ENCODE measurements at places on chromosomes 5 and 9.

GRCh38 chr5:173583346-173583745 is 33.1 kb downstream of the BOD1 start:
- no peak for DNase-seq

DNA sequence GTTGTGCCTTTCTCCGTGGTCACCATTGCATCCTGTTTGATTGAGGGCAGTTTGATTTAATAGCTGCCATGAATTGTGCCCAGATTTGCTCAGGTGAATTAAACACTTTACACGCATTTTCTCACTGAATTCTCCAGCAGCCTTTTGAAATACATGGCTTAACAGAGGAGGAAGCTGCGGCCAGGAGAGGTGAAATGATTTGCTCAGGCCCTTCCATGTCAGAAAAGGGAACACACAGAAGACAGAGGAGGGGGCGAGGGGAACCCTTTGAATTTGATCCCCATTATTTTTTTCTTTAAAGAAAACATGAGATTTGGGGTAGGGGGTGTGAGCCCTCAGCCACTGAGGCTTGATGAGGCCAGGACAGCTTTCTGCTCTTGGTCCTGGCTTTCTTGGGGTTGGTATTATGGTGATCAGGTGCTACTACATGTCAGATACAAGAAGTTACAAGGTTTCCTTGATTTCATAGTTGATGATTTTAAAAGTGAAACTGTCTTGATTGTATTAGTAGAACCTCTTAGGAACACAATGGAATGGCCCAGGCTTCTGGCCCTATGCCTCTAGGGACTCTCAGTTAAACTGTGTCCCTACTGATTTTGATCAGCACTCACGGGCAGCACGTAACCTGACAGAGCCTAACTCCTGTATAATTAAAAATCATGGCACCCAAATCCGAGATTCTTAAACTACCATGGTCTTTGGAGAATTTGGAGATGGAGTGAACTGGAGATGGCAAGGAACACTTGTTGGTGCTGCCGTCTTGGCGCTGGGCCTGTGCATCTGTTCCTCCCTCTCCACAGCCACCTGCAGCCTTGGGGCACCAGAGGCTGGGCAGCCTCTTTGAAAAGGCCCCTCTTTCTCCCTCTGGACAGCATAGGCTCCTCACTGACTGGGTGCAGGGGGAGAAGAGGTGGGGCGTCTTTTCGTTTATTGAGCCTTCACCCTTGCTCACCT is 107.9 kb downstream of the TRIO start:
- no peak for DNase-seq

DNA sequence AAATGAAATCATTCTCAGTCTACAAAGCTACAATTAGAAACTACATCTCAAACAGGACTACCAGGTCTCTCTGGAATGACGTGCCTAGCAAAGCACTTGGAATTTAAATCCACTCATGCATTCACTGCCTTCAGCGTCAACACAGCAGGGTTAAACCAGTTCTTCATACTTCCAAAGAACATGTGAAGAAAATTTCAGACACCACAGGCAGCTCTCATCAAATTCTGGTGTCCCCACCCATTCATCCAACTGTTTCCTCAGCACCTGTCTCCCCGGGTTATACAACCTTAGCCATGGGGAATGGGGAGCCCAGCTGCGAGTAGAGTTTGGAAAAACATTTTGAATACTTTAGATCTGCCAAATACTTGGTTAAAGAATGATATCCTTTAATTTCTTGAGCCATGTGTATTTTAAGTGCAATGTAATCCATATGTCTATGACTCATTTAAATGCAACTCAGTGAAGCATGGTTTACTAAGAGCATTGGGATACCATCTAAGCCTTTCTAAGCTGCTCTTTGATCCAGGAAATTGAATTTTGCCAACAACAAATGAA is 17.5 kb downstream of the ADAM19 start:
- no peak for DNase-seq

DNA sequence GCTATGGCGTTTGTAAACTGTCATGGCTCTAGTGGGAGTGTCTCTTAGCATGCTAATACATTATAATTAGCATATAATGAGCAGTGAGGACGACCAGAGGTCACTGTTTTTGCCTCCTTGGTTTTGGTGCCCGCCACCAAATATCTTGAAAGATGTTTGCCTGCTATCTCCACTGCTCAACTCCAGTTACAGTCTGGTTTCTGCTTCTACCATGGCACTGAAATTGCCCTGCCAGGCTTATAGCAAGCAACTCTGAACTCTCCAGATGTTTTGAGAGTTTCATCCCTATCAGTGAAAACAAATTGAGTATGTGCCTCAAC is 122.1 kb upstream of the SPRY4 start:
- DNase-seq, result no peak

- no peak for DNase-seq
Observed at GRCh38 chr9:131673068-131673467, 66.8 kb downstream of the RAPGEF1 start.

DNA sequence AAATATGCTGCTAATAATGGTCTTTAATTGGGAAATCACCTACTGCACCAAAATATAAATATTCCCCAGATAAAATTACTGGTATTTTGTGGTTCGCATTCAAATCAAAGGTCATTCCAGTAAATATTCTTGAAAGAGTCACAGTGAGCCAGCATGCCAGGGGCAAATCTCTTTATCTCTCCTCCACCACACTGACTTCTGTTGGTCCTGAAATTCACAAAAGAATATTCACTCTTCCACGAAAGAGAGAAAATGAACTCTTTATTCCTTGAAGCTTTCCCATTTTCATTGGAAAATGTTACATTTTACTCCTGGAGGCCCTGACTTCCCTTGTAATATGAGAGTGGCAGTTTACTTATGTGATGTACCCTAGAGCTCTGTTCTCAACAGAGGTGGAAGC is 39.7 kb downstream of the ZNF366 start:
- no peak for DNase-seq

DNA sequence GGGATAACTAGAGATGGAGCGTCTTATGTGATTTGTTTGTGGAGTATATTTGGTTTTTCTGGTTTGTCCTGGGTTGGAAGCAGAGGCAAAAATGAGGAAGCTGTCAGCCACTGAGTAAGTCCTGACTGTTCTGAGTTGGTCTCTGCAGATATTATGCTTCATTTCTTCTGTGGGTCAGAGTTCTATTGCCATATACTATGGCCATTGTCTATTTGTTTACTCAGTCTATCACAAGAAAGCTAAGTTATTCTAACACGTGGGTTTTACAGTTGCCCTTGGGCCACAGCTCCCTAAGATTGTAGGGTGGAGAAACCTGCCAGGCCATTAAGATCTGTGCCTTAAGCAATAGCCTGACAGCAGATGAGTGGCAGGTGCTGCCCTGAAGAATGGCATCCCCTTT is 3.0 kb upstream of the CTSV start:
- no peak for DNase-seq

- no peak for DNase-seq
Observed at GRCh38 chr9:20361656-20362570, 260.4 kb downstream of the MLLT3 start.

DNA sequence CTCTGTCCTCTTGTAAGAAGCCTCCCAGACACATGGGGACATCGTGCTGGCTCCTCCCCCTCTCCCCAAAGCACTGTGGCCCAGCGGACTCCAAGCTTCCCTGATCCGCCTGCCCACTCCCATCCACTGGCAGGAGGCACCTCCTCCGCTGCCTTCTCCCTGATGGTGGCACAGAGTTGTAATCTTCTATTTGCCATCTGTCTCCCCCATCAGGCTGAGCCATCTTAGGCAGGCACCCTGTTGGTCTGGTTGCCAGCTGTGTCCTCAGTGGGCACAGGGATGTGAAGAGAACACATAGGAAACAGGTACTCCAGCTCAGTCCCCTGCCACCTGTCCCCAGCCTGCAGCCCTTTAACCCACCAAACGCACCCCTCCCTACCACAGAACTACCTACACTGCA is 5.4 kb upstream of the ZDHHC12 start:
- no peak for DNase-seq

DNA sequence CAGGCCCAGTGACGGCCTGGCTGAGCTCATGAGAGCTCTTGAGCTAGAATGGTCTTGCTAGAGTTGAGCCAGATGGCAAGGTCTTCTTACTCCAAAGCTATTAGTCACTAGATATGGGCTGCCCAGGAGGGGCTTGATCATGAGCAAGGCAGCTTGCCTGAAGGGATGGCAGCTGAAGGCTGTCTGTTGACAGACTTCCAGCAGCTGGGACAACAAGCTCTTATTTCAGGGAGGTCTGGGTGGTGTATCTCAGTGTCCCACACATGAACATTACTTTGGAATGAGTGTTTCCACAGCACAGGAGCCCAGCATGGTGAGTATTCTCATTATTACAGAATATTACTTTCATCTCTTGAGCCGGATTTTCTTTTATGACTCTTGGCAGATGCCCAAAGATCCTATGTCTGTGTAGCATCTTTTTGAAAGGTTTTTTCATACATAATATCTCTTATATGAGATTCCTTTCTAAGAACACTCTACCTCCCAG is 414.1 kb downstream of the ARHGEF28 start:
- DNase-seq, result no peak

- no peak for DNase-seq
Observed at GRCh38 chr5:167754501-167755021, 536.9 kb upstream of the WWC1 start.

- no peak for DNase-seq
Observed at GRCh38 chr5:1874771-1875220, 7.9 kb downstream of the IRX4 start.

DNA sequence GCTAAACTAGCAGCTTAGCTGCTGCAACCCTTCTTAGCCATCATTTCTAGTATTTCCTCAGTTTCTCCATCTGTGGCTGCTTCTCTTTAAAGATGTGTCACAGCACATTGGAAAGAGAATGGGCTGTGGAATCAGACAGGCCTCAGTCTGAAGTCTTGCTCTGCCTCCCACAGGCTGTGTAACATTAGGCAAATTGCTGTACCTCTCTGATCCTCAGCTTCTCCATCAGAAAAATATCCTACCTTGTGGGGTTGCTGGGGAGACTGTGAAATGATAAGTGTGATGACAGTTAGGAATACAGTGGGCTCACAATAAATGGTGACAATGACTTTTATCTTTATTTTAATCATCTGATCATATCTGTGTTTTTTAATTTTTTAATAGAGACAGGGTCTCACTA is 17.5 kb upstream of the TRIM14 start:
- no peak for DNase-seq

GRCh38 chr5:59542851-59543820 is 350.4 kb downstream of the PDE4D start:
- no peak for DNase-seq

DNA sequence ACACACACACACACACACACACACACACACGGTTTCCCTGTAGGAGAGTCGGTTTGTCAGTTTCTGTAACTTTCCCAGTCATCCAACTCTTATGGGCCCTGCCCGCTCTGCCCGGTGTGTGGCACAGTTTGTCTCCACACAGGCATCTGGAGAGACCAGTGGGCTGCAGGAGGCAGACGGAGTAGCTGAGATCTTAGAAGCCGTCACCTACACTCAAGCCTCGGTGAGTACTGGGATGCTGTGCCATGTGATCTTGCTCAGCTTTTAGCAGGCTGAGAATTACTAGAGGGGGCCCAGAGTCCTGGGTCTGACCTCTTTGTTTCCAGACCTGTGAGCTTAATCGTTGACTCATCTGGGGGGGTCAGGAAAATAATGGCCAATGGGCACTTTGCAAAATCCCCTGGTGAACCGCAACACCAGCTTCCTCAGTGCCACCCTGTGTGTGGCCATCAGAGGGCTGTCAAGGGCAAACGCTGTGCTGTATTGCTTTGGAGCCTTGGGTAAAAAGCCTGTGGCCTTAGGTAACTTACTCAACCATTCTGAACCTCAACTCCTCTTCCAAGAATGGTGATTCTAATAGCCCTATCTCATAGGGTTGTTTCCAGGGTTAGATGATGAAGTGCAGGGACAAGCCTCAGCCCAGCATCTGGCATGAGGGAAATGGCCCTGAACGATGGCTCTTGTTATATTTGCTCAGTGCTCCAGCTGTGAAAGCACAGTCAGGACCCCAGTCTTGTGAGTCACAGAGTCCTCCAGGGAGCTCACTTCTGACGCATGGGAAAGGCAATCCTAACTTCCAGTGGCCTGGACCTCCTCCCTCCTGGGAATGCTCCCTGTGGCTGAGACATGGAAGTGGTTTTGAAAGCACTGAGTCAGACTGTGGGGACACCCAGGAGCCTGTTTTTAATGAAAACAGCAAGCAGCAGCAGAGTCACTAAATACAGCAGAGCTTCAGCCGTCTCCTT is 45.6 kb downstream of the COL15A1 start:
- DNase-seq, result no peak

GRCh38 chr9:5557606-5558587 is 47.6 kb downstream of the PDCD1LG2 start:
- DNase-seq, result peak; percentile 7

DNA sequence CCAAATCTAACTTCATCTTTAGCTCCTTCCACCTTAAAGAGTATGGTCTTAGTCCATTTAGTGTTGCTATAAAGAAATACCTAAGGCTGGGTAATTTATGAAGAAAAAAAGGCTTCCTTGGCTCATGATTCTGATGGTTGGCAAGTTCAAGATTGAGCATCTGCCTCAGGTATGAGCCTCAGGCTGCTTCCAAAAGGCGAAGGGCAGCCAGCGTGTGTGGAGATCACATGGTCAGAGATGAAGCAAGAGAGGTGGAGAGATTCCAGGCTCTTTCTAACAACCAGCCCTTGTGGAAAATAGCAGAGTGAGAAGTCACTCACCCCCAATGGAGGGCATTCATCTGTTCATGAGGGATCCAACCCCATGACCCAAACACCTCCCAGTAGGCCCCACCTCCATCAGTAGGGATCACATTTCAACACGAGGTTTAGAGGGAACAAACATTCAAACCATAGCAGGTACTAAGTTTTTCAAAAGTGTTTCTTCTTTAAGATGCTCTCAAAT is 225.9 kb downstream of the SGCD start:
- no peak for DNase-seq

- DNase-seq, result no peak
Observed at GRCh38 chr5:76180814-76181805, 97.9 kb downstream of the SV2C start.

DNA sequence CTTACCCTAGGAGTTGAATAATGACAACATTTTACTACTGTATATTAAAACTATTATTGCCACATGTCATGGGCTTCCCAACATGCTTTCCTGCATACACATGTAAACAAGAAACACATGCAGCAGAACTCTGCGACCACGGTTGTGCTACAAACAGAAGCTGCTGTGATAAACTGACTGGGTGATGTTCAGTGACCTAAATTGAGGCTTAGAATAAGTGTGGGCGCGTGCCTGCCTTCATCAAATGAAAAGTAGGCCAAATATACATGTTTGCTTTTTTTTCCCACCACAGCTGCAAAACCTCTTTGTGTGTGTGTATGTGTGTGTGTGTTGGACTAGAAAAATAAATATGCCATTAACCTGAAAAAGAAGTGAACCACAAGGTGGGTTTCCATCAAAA is 1202.1 kb downstream of the PTPRD start:
- DNase-seq, result no peak

DNA sequence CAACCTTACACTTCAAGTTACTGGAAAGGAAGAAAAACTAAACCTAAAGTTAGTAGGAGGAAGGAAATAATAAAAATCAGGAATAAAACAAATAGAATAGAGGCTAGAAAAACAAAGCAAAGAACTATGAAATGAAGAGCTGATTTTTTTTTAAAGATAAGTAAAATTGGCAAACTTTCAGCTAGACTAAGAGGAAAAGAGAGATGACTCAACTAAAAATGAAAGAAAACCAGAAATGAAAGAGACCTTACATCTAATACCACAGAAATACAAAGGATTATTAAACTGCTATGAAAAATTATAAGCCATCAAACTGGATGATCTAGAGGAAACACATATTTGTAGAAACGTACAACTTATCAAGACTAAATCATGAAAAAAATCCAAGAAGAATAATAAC is 60.0 kb downstream of the PRRC1 start:
- DNase-seq, result no peak

- DNase-seq, result peak; percentile 38
Observed at GRCh38 chr9:35903049-35903448, 3.0 kb upstream of the HRCT1 start.

- no peak for DNase-seq
Observed at GRCh38 chr9:95813923-95814322, 61.6 kb upstream of the ERCC6L2 start.
